ENCODE measurements at places on chromosomes 16 and 17. TPM values are rescaled to one million over a fixed set of nuclear protein-coding genes. Genes with fewer than 3 reads are reported as not detected.

The DNAJA2 gene
- 81.6 TPM for total RNA-seq

The SLC9A5 gene
- 0.99 TPM for total RNA-seq

The KAT8 gene
- 39.5 TPM for total RNA-seq

The BRIP1 gene
- total RNA-seq: 7.1 TPM

The OR1A1 gene
- not detected for total RNA-seq

The FNDC8 gene
- not detected for total RNA-seq

The AANAT gene
- not detected for total RNA-seq

The NLRC3 gene
- total RNA-seq: 2.0 TPM

The PARD6A gene
- 6.1 TPM for total RNA-seq

The GP1BA gene
- not detected for total RNA-seq

The SLC16A6 gene
- 0.14 TPM for total RNA-seq

The C16orf89 gene
- total RNA-seq: not detected

DNA sequence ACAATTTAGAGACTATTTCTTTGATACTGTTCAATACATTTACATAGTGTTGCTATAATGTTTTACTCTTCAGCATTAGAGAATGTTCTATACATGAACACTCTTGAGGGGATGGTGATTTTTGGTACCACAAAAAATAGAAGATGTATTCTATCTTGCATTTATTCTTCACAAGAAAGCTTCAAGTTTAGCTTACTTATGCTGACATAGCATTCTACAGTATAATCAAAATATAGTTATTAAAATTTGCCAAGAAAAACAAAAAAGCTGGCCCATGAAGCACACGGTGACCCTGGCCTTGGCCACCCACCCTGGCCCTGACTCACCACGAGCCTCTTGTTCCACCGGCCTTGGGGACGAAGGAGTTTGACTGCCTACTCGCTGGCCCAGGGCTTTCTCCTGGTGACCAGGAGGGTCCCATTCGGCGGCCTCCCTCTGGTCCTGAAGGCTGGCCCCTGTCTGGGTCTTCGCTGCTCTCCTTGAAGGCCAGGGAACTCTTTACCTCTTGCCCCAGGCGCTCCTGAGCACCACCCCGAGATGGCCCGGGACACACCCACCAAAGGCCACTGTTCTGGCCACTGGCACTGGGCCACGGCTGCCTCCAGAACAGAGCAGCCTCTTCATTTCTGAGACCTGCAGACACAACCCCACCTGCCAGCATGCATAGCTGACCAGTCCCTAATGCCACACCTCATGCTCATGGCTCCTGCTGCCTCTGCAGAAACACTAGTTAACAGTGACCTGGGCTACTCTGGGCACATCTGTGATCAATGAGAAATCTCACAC is 22.5 kb upstream of the ICAM2 start:
- DNase-seq: no peak

DNA sequence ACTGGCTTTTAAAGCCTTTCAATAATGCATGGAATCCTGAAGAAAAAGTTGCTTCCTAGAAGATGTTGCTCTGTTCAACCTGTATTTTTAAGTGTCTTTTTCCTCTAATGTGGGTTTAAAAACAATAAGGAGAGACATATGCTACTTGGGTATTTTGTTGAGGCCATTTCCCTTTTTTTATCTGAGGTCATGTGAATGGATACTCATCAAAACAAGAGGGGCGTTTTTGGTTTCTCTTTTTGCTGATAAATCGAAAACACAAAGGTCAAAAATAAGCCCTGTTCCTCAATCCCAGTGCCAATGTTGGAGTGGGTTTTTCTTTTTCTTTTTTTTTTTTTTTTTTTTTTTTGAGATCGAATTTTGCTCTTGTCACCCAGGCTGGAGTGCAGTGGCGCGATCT is 468.0 kb upstream of the RBFOX1 start:
- DNase-seq: no peak

- DNase-seq: no peak
Observed at GRCh38 chr16:20833086-20833485, 26.8 kb downstream of the REXO5 start.

GRCh38 chr16:9670033-9670432 is 512.2 kb downstream of the GRIN2A start:
- DNase-seq: no peak

- no peak for DNase-seq
Observed at GRCh38 chr17:71926746-71927398, 193.9 kb upstream of the SOX9 start.

GRCh38 chr16:88681084-88681680 is 5.1 kb downstream of the SNAI3 start:
- no peak for DNase-seq

DNA sequence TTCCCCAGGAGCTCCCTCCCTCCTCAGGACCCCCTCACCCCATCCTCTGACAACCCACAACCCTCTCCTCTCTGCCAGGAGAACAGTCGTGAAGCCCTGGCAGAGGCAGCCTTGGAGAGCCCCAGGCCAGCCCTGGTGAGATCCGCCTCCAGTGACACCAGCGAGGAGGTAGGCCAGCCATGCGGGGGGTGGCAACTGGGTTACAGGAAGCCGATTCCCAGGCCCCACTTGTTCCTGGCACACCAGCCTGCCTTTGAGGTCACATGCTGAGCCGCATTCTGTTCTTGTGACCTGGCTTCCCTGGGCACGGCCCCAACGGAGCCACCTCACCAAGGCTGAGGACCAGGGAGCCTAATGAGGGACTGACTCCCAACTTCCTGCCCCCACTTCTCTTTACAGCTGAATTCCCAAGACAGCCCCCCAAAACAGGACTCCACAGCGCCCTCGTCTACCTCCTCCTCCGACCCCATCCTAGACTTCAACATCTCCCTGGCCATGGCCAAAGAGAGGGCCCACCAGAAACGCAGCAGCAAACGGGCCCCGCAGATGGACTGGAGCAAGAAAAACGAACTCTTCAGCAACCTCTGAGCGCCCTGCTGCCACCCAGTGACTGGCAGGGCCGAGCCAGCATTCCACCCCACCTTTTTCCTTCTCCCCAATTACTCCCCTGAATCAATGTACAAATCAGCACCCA is 7.9 kb downstream of the NAT9 start:
- DNase-seq: no peak

GRCh38 chr16:28923231-28923587 is 1.8 kb downstream of the RABEP2 start:
- no peak for DNase-seq

- no peak for DNase-seq
Observed at GRCh38 chr16:76756951-76757350, 434.0 kb upstream of the MON1B start.

GRCh38 chr17:27765353-27765752 is 35.0 kb downstream of the NOS2 start:
- DNase-seq: no peak

GRCh38 chr17:19553036-19553435 is 19.4 kb downstream of the SLC47A1 start:
- no peak for DNase-seq

- DNase-seq: no peak
Observed at GRCh38 chr17:42845918-42846593, 1.7 kb downstream of the AOC2 start.

- DNase-seq: no peak
Observed at GRCh38 chr17:41563607-41564170, 8.2 kb downstream of the KRT9 start.

- no peak for DNase-seq
Observed at GRCh38 chr17:58756246-58757161, 850 bp downstream of the PPM1E start.

GRCh38 chr17:53472586-53472985 is 350.1 kb upstream of the KIF2B start:
- no peak for DNase-seq

DNA sequence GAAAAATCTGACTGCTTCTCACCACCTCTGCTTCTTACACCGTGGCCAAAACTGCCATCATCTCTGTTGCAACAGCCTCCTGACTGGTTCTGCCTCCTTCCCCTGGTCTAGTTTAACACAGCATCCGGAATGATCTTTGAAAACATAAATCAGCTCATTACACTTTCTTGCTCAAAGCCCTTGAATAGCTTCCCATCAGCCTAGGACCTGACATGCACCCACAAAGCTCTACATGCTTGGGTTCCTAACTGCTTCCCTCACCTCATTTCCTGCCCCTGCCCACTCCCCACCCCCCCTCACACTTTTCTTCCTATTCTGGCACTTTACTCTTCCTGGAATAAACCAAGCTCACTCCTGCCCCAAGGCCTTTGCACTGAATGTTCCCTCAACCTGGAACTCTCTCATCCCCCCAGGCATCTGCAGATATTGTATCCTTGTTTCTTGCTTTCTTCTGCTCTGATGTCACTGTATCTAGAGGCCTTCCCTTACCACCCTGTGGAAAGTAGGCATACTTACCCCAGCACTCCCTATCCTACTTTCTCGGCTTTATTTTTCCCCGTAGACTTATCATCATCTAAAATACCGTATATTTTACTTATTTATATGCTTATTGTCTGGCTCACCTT is 112.4 kb downstream of the FTO start:
- DNase-seq: no peak

GRCh38 chr16:17212606-17213005 is 258.2 kb downstream of the XYLT1 start:
- DNase-seq: no peak

DNA sequence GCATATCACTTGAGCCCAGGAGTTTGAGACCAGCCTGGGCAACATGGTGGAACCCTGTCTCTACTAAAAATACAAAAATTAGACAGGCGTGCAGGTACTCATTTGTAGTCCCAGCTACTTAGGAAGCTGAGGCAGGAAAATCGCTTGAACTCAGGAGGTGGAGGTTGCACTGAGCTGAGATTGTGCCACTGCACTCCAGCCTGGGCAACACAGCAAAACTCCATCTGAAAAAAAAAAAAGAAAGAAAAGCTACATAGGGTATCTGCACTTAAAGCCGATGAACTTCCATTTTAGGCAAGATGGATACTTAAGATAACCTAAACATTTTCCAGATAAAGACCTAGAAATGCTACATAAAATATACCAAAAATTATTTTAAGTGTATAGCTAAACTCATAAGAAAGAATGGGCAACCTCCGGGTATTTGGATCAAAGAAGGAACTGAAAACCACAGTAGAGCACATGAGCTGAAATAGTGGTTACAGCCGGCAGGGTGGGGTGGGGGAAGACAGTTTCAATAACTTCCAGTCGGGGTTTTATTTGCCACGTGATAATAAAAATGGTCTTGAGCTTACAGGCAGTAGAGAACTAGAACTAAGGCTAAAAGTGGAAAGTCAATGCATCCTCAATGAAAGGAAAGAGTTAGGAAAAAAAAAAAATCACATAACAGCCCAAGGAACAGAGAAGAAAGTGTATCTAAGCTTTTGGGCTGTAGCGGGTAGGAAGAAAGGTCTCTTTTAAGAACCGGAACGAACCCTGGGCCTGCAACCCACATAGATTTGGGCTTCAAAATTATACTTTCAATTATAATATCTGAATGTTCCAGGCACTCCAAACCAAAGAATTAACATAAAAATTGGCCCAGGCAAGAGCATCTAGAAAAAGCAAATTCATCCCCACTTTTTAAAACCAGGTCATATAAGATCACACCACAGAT is 53.1 kb downstream of the CFDP1 start:
- DNase-seq: no peak

DNA sequence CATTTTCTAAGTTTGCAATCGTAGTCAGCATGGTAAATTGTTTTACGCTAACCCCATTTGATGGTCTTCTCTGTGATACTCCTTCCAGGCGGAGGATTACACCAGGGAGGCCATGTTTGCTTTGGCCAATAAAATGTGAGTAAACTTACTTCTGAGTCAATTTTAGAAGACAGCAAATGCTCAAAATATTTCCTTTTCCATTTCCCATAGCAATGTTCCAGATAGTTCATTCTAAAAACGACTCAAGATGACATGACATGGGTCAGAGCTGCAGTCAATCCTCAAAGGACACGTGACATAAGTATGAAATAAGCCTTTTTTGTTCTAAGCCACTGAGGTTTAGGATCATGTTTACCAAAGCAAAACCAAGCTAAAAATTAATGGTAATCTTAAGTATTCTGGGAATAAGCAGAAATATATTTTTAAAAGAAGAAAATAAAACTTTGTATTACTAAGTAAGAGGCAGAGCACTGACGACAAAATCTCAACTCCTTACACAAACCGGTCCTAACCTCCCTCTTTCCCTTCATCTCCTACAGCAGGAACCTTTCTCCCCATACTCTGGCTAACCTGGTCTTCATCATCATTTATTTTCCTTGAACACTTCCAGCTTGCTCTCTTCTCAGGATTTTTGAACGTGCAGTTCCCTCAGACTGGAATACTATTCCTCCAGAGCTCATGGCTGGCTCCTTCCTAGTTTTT is 266.2 kb downstream of the CEP112 start:
- no peak for DNase-seq

GRCh38 chr17:596763-597644 is 117.6 kb downstream of the VPS53 start:
- no peak for DNase-seq

DNA sequence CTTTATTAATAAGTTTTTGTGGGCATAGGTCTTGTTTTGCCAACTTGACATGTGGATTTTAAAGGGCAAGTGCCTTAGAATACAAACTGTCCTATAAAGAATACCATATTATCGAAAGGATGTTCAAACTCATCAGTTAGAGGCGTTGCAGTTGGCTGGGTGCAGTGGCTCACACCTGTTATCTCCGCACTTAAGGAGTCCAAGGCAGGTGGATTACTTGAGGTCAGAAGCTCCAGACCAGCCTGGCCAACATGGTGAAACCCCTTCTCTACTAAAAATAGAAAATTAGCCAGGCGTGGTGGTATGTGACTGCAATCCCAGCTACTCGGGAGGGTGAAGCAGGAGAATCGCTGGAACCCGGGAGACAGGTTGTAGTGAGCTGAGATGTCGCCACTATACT is 472.0 kb downstream of the WWOX start:
- DNase-seq: no peak

GRCh38 chr16:30064729-30065101 is 845 bp upstream of the ALDOA start:
- no peak for DNase-seq
